Testis (tissue), 5 donors: ENCODE measurements at places on chromosomes 7 and 10. TPM values are rescaled to one million over a fixed set of nuclear protein-coding genes. Genes with fewer than 3 reads are reported as not detected.

- DNase-seq: no peak
Observed at GRCh38 chr7:129401967-129402860, 32.0 kb upstream of the STRIP2 start.

DNA sequence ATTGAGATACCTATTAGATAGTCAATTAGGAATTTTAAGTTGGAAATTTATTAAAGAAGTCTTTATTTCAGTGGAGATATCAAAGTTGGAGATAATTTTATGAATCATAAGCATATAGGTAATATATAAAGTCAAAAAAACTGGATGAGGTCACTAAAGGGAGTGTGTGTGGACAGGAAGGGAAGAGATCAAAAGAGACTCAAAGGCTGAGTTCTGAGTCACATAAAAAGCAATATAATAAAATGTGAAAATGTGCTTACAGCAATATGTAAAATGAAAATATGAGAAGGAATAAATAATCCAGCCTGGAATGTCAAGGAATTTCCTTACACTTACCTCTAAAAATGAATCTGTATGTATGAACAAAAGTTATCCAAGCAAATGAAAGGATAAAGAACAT is 583.3 kb upstream of the SORCS1 start:
- no peak for DNase-seq

DNA sequence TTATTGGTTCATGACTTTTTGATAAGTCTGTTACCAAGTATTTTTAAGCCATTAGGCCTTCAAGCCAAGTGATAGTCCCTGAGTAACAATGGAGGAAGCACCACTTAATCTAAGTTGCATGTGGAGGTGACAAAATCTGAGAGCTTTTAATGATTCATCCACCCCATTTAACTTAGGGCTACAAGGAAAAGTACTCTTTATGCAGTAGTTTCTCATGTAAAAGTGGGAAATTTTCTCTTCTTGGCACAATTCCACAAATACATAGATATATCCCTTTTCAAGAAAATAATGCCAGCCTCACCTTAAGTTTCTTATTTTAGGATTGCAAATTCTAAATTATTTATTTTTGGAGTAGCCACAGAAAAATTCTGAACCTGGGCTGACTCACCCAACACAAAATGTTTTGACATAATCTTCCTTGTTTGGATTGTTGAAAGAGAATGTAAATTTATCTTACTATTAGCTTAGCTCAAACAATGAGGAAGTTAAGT is 85.7 kb downstream of the SUGCT start:
- DNase-seq: no peak

DNA sequence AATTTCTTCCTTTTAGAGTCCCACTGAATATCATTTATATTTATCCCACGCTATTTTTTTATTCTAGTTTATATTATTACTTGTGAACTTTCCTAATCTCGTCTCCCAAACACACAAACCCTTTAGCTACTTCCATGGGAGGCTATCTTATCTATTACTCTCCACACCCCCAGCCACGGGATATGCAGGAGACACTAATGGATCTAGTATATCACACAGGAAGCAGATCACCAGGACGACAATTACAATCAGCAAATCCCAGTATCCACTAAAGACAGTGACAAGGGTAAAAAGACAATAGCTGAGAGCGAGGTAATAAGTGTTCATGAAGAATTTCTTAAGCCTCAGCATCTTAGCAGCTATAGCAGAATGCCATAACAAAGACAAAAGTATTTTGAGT is 3.8 kb upstream of the AKR1E2 start:
- DNase-seq: no peak

GRCh38 chr7:104156842-104157277 is 51.0 kb downstream of the ORC5 start:
- no peak for DNase-seq

DNA sequence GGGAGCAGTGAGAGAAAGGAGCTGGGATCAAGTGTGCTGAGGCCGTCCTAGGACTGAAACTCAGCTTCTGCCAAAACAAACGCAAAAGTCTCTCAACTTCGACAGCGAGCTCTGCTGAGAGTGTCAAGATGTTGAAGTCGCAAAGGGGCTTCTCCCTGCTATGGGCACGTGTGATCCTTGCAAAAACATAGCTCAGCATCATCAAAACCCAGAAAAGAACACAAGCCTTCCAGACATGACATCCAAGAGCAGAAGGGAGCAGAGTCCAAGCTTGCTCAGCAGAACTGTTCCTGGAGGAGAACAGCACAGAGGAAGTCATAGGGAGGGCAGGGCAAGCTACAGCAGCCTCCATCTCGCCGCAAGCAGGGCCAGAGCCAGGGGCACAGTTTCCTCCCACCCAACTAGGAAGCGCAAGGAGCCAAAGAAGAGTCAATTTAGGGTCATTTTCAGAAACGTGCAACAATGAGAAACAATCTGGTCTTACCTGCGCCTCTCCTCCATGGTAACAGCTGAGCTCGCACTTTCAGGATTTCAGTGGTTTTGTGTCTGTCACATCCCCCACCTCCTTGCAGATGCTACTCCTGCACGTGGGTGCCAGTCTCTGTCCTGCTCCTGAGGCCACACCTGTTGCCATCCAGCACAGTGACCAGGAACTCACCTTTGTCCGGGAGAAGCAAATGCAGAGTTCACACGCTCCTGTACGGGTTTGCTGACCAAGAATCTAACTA is 113.9 kb downstream of the DIP2C start:
- no peak for DNase-seq

DNA sequence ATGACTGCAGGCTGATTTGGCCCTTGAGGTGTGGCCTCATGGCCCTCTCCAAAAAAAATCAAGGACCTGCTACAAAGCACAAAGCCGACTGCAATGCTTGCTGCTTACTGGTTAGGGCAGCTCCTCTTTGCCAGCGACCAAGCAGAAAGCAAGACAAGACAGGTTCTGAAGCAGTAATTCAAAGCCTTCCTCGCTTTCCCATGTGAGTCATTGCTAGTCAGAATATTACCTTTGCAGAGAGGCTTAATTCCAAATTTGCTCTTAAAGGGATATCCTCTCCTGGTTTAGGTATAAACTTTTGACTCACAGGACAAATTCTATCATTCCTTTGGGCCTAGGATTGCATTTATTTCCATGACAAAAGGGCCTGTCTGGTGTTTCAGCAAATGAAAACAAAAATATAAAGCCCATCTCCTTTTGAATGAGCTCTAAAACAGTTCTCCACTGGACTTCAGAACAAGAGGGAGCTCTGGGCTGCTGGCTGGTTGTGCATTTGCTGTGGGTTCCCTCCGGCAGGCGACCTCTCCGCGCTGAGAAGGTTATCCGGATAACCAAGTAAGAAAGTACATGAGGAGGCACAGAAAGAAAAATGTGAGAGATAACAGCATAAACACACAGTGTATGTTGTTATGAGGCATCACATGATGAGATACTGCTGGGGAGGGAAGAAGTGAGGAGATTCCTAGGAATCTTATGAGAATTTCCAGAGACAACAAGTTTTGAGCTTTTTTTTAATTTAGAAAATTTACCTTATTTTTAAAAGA is 90.8 kb downstream of the EGFR start:
- DNase-seq: no peak

- DNase-seq: peak; percentile 80
Observed at GRCh38 chr7:150322833-150323681, at the start of the genes ACTR3C and LRRC61. Gene ACTR3C (minus strand): TSS chr7:150323545. CDS start chr7:150295296, 28,249 bp downstream. Gene LRRC61 (plus strand): TSS chr7:150323355. CDS start chr7:150336862, 13,507 bp downstream.

DNA sequence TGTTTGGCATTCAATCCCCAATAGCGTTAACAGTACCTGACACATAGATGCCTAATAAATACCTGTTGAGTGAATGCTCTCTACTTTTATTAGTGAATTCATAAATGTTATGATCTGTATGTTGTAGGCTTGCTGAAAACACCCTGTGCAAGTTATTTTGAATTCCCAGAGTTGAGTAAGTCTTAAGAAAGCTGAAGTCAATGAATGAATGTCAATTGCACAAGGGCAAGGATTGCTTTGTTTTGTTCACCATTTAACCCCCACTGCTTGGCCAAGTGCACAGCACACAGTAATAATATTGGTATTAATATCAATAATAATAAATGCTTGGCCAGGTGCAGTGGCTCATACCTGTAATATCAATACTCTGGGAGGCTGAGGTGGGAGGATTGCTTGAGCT is 10.2 kb downstream of the CPA1 start:
- DNase-seq: no peak

DNA sequence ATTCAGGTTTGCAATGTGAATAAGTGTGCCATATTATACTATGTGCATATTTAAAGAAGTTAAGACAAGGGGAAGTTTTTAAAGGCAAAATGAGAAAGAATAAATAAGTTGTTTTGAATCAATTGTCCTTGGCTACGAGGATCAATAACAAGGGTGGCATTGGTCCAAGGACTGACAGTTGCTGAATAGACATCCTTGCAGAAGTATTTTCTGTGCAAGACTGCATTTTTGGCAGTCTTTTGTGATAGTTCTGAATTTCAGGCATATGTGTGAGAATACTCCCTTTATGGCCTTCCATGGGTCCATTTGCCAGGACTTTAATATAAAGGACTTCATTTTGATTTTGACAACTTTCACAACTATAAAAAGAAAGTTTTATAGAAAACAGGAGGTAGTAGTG is 5.4 kb upstream of the LIPA start:
- DNase-seq: no peak

DNA sequence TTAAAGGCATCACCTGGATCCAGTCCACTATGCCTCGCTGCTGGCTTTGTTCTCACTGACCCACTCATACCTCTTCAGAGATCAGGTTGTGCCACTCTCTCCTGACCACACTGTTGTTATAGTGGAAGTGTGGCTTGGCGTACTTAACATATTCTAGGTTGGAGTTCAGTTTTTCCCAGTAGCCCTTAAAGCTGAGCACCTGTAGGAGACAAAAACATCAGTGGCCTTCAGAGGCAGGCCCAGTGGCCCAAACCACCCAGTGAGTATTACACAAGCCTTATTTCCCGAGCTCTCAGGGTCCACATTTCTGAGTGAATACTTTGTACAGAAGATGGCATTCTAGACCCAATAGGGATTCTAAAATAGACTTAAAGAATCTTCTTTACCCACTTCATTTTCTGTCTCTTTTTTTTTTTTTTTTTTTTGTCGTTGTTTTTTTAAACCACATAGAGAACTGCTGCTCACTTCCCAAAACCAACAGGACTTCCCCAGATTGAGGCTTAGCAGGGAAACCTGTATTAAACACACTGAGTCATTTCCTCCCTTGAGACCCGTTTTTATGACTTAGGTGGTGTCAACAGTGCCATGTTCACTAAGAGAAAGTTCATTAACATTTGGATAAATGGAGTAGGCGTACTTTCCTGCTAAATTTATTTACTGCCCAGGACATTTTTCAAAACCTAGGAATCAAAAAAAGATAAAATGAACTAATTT is 85.8 kb downstream of the GSAP start:
- DNase-seq: no peak

DNA sequence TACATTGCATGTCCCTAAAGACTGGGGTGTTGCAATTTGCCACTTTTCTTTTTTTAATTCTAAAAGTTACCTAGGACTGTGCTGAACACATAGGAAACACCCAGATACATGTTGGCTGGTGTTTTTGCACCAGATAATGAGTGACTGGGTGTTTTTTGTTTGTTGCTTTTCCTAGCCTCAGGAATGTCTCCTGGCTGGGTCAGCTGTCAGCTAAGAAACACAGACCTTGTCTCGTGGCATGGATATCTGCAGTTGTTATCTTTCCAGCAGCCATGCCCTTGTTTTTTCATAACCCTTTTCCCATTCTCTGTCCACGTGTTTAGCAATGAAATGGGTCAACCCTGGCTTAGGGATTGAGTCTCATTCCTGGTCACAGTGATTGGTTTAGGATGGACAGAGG is 433.9 kb upstream of the ZMIZ1 start:
- DNase-seq: no peak

DNA sequence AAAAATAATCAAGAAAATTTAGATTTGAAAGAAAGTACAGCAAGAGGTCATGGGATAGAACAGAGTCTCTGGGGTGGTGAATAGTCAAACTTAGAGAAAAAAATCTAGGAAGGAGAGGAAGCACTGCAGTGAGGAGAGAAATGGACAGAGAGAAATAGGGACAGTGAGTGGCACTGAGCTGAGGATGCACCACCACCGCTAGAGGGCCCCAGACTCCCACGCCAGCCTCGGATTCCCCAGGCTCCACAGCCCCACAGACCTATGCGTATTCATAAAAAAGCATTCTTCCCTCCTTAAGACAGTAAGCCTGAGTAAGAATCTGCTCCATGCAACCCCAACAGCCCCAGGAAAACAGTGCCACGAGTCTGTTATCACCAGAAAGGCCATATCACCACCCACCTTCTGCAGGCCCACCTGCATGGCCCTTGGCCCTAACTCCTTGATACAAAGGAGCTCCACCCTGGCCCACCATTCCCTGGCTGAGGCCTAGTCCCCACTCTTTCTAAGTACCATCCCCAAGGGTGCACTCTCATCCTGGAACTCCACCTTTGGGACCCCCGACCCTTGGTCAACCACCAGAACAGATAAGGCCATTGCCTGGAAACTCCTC is 91.0 kb downstream of the ALOX5 start:
- DNase-seq: peak; percentile 79

DNA sequence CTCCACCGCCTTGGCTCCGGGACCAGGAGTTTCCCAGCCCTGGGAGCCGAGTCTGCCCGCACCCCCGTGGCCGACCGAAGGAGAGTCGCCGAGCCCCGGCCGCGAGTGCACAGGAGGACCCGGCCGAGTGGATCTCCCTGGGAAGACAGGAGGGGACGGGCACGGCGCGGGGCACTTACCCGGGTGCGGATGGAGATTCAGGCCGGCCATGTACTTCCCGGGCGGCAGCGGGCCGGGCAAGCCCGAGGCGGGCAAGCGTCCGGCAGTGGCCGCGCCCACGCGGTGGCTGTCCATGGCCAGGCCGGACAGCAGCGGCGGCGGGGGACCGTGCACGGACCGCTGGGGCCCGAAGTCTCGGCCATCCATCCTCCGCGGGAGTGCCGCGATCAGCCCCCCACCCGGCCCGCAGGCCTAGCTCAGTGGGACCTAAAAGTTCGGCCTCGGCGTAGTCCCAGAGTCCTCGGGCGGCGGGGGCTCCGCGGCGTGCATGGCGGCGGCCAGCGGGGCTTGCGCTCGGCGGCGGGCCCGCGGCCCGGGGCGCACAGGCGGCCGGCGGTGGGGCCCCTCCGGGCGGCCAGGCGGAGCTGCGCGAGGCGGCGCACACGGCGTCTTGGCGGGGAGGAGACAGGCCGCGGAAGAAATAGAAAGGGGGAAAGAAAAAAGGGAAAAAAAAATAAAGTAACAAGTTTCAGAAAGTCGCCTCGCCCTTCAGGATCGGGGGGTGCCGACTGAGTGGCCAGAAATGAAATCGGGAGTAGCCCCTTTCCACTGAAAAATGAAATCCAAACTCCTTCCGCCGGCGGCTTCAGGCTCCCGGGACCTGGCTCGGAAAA is 2.5 kb downstream of the TNRC18 start:
- no peak for DNase-seq

GRCh38 chr7:41629711-41630111 is 73.2 kb downstream of the INHBA start:
- no peak for DNase-seq

DNA sequence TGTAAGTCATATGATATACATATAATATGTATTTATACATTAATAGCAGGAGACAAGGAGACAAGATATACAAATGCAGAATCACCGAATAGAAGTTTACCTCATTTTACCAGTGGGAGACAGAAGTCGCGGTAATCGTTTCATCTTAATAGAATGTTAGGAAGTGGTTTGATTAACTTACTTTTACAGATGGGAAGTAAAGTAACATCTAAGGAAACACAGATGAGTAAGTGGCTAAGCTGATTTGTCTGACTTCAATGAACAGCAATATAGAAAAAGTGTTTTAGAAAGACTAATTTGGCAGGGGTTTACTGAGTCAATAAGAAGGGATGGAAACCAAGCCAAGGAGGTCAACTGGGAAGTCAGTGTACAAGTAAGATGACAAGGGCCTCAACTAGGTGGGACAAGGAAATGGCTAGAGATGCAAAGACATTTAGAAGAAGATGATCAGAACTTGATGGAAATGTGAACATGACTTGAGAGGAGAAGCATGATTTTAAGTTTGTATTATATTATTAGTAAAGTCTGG is 36.2 kb upstream of the FAM133B start:
- DNase-seq: no peak

Gene CAV1
- total RNA-seq: 39.9 TPM

Gene CYP2W1
- 1.2 TPM for total RNA-seq
